ENCODE measurements at places on chromosomes 7 and 10.

- DNase-seq = no peak
Measured at GRCh38 chr7:110870926-110871325, 220.0 kb upstream of the LRRN3 start.

DNA sequence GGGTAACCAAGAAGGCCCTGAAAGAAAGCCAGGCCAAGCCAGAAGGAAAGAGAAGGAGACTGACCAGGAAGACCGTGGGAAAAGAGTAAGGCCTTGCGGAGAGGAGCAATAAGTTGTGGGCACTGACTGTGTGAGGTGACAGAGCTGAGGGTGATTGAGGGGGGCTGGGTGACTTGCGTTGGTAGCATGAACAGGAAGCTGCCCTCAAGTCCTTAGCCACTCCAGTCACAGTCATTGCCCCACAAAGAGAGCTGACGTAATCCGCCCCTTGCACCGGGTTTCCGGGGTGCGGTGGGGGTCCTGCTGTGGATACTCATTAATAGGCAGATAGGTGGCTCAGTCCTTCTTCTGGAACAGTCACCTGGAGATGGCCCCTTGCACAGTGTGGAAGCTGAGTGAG is 16.1 kb upstream of the DMBT1 start:
- DNase-seq = no peak

DNA sequence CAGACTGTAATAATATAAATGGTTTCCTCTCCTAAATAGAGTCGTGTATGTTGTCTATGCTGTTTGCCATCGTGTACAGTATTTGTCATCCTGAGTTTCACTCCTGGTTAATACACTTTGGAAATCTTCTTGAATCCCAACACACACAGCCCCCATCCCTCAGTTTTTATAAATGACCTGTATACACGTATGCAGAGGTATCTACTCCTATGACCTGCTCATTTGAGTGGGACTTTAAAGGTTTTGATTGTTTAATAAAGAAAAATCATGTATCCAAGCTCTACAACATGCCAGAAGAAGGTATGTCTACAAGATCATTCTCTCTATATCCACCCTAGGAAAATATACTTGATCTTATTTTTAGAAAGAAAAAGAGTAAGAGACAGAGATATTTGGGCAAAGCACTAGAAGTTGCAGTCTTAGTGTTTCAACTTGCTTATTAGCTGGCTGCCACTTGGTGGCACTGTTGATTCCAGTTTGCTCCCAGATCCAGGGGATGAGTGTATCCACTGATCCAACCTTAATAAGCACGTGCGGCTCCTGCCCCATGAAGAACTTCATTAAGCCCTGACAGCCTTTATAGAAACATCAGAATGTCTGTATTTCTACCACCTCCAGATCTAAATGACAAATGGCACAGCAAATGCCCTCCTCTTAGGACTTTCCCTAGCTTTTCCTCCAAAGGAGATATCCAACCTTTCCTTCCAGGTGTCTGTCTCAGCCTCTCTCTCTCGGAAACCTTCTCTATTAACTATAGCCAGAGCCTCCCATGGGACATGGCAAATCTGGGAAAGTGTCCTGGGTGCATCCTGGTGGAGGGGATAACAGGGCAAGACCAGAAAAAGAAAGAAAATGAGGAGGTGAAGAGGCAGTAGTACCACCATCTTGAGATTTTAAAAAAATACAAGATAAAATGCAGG is 181.6 kb upstream of the NEBL start:
- no peak for DNase-seq

GRCh38 chr7:47454069-47454973 is 127.6 kb downstream of the TNS3 start:
- no peak for DNase-seq

- no peak for DNase-seq
Measured at GRCh38 chr10:104325436-104326435, 12.5 kb downstream of the ITPRIP start.

DNA sequence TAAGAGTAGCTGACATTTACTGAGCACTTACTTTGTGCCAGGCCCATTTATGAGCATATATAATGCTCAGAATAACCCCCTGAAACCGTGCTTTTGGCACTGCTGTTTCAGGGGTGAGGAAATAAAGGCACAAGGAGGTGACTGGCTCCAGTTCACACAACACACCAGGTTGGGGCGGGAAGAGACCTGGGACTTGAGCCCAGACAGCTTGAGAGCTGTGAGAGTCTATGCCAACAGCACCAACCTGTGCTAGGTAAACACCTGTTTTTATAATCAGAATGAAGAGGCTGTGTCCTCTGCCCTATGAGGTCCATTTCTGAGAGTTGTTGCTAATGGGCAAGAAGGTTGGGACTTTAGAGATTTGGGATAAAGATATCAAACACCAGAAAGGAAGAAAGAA is 8.8 kb upstream of the AZGP1 start:
- DNase-seq = no peak

- peak; percentile 60 for DNase-seq
Measured at GRCh38 chr10:26437637-26438461, at the start of gene APBB1IP. Gene APBB1IP, plus strand, starts transcription at chr10:26438341. Its CDS starts 53,986 bp downstream, at chr10:26492327.

DNA sequence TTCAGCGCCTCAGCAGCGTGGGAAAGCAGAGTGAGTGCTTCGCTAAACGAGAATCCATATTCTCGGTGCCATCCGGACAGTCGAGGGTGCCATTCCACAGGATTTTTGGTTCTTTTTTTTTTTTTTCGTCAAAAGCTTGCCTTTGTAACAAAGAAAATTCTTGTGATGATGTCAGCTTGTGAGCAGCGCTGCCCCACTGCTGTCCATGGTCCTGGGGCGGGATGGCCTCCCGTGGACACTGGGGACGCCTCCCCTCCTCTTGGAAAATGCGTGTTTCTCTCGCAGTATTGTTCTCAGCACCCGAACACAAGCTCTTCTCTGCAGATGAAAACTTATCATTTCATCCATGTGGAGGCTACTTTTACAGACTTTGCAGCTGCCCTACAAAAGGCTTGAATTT is 477.4 kb downstream of the TCERG1L start:
- no peak for DNase-seq

DNA sequence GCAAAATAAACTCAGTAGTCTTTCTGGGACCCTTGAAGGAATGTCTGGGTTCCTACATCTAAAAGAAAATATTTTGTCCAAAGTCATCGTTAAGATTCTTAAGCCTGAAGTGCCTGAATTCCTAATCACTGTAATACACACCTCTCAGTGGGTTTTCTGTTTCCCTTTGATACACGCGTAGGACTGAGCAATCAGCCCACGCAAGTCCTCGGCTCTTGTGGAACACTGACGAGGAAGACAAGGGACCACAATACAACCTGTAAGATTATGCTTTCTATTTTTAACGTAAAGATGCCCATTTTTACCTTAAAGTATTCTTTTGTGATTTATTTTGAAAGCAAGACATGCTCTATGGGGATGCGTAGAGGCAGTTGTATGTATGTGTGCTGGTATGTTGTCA is 472.8 kb upstream of the CELF2 start:
- DNase-seq = no peak

DNA sequence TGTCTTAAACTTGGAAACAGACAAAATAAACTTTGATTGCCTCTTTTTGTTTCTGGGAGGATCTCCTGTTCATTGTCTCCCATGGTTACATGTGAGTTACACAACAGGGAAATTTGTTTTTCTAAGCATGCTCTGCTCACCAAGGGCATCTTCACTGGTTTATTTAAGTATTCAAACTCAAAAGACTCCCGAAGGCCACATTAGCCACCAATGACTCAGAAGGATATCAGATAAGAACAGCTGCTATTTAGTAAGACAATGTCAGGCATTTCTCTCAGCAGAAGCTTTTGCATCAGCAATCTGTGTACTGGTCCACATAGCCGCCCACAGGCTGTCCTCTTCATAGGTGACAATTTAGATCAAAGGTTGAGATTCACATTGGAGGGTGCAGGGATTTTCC is 19.3 kb downstream of the OR6B1 start:
- DNase-seq = no peak

- no peak for DNase-seq
Measured at GRCh38 chr7:120164-120991, 72.0 kb upstream of the FAM20C start.

DNA sequence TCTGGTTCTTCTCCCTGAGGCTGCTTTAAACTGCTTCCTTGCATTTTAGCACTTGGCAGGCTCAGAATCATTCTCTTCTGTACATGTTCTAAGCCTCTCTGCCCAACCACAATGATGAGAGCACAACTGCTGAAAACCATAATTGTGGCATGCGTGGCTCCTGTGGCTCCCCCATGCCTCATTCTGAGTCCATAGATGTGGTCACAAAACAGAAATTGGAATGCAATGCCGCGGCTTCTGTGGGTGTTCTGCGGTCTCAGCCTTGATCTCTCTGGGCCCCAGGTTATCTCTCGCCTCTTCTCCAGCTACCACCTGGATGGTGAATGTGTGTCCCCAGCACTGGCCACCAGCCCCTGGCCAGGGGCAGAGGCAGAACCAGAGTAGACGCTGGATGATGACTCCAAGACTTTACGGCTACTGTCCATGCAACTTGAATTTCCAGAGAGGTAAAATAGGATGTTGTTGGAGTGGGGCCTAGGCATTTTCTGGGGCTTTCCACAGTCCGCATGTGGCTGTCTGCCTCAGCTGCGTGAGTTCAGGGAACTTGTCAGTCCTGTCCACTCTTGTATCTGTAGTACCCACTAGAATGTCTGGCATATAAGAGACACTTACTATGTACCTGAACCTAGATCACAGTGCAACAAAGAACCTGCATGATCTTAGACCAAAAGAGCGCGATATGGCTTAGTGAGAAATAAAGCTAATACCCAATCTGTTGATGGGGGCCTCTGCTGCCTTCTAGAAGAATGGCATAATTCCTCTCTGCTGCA is 52.4 kb upstream of the ADRB1 start:
- DNase-seq = no peak

DNA sequence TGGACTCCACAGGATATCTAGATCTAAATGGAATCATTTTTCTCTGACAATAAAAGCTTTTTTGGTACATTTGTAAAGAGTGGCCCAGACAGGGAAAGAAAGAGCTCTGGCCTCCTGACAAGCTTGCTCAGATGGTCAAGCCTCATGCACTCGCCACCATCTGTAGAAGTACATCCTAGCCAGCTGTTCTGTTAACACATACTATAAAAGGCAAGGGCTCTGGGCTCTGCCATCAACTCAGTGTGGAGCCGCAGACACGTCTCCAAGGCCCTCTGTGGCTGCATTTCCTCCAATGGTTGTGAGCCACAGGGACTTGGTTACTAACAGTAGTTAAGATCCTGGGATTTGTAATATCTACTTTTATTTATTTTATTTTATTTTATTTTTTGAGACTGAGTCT is 70.8 kb upstream of the KDM7A start:
- no peak for DNase-seq

- no peak for DNase-seq
Measured at GRCh38 chr7:37441386-37441760, 7.3 kb downstream of the ELMO1 start.

GRCh38 chr10:78470267-78471103 is 436.8 kb downstream of the RPS24 start:
- DNase-seq = no peak

DNA sequence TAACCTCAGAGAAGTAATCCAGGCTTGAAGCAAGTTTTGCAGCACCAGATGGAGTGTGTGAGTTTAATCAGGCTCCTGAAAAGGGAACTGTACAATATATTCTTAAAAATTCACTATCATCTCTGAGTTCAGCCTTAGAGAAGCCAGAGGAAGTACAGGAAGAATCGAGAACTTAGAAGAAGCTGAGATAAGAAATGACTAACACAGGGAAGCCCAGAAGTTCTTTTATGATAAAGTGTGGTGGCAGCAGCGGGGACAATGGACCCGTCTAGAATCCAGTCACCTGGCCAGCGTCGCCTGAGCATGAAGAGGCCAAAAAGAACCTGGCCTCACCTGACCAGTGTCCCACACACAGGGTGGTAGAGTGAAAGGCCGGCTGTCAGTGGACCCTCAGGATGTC is 161.0 kb downstream of the USP6NL start:
- no peak for DNase-seq

DNA sequence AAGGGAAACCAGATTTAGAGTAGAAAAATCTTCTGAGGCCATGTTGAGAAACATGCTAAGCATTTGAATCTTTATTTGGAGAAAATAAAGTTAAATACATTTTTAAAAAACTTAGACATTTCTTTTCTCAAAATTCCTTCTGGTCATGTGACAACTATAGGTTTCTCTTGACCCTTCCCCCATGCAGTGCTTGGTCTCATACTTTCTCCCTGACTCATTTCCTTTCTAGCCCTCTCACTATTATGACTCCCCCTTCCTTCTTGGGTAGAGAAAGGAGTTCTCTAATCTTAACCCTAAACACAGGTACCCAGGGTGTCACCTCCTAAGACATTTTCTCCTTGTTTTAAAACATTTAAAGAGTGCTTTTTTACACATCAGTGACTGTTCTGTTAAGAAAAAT is 179.5 kb upstream of the TMEM106B start:
- DNase-seq = no peak

DNA sequence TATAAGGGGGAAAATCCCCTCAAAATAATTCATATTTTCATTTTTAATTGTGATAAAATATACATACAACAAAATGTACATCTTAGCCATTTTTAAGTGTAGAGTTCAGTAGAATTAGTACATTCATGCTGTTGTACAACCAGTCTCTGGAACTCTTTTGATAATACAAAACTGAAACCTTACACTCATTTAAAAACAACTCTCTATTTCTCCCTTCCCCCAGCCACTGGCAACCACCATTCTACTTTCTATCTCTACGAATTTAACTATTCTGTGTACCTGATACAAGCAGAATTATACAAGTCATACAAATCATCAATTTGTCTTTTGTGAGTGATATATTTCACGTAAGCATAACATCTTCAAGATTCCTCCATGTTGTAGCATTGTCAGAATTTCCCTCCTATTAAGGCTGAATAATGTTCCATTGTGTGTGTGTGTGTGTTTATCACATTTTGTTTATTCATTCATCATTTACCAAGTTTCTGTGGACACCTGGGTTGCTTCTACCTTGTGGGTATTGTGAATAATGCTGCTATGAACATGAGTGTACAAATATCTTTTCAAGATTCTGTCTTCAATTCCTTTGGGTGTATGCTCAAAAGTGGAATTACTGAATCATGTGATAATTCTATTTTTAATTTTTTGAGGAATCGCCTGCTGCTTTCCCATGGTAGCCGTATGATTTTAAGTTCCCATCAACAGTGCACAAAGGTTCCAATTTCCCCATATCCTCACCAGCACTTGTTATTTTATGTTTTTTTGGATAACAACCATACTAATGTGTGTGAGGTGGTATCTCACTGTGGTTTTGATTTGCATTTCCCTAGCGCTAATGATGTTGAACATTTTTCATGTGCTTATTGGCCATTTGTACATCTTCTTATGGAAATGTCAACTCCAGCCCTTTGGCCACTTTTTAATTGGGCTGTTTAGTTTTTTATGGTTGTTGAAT is 4.7 kb upstream of the EBLN1 start:
- no peak for DNase-seq

All from naive thymus-derived CD4-positive, alpha-beta T cell (primary cell).